ENCODE measurements at places on chromosomes 2 and 18. TPM values are rescaled to one million over a fixed set of nuclear protein-coding genes. Genes with fewer than 3 reads are reported as not detected.

AQP12A gene
- total RNA-seq: not detected

GRCh38 chr2:223765221-223765785 lies 72.1 kb downstream of the AP1S3 start:
- DNase-seq: no peak
- H3K4me3 ChIP-seq: no peak overlapping the region
- peaks cover 11% of the 10 kb centered on the region for H3K4me1 ChIP-seq
- no peaks in the 10 kb centered on the region for H3K27me3 ChIP-seq

SPEG gene
- 76.1 TPM for total RNA-seq

GALR1 gene
- total RNA-seq: not detected

POTEI gene
- 0.50 TPM for total RNA-seq

DNA sequence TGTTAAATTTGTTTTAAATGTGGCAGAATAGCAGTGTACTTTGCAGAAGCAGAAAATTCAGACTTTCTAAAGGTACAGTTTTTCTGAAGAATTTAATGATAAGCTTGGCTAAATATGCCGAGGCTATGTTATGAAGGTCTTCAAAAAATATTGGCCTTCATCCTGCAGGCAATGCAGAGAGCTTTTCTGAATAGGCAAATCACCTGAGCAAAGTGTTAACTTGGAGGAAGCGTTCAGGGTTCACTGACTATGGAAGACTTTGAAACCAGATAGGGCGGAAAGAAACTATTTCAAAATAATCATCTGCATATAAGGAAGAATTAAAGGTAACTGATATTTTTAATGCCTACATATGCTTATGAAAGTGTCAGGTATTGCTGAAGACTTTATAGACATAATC lies 133.7 kb upstream of the SETBP1 start:
- H3K27me3 ChIP-seq: no peaks in the 10 kb centered on the region
- H3K27ac ChIP-seq: no peak overlapping the region
- DNase-seq: no peak
- no peaks in the 10 kb centered on the region for H3K36me3 ChIP-seq
- H3K4me3 ChIP-seq: no peak overlapping the region
- no peaks in the 10 kb centered on the region for H3K4me1 ChIP-seq

ADAM23 gene
- 13.9 TPM for total RNA-seq

DNA sequence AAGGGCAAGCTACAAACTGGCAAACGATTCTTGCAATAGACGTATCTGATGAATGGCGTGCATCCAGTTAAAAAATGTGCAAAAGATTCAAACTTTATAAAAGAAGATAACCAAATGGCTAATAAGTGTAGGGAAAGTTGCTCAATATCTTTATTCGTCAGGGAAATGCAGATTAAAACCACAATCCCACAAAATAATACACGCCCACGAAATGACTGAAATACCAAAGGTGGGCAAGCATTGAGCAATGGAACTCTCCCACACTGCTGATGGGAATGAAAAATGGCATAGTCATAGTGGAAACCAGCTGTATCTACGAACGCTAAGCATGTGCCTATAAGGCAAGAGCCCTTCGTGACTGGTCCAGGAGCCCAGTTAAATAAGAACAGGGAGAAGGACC lies 168.6 kb upstream of the SIX2 start:
- H3K4me3 ChIP-seq: no peak overlapping the region
- H3K27me3 ChIP-seq: no peaks in the 10 kb centered on the region

- no peaks in the 10 kb centered on the region for H3K27me3 ChIP-seq
- H3K36me3 ChIP-seq: peaks cover 28% of the 10 kb centered on the region
Observed at GRCh38 chr2:230472621-230473018, 56.6 kb downstream of the SP100 start.

FANCL gene
- total RNA-seq: 13.8 TPM

ACTR1B gene
- 35.6 TPM for total RNA-seq

DNA sequence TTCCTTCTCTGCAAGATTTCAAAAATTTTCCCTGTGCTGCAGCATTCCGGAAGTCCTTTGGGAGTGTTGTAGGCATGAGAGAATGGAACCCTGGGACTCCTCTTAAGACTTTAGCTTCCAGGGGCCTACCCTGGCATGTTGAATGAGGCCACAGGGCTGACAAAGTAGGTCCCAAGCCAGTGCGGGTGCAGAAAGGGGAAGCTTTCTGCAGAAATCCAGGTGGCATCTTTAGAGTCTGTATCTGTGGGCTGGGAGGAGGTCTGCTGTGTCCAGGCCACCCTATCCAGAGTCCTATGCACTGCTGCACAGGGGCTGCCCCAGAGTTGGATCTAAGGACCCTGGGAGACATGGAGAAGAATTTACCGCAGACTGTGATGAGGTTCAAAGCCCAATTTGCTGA lies 1.9 kb upstream of the SIX2 start:
- no peak overlapping the region for H3K27ac ChIP-seq
- H3K4me1 ChIP-seq: peaks cover 31% of the 10 kb centered on the region
- H3K36me3 ChIP-seq: no peaks in the 10 kb centered on the region
- no peak for DNase-seq
- H3K27me3 ChIP-seq: peaks cover 88% of the 10 kb centered on the region

ASTL gene
- total RNA-seq: not detected

DNA sequence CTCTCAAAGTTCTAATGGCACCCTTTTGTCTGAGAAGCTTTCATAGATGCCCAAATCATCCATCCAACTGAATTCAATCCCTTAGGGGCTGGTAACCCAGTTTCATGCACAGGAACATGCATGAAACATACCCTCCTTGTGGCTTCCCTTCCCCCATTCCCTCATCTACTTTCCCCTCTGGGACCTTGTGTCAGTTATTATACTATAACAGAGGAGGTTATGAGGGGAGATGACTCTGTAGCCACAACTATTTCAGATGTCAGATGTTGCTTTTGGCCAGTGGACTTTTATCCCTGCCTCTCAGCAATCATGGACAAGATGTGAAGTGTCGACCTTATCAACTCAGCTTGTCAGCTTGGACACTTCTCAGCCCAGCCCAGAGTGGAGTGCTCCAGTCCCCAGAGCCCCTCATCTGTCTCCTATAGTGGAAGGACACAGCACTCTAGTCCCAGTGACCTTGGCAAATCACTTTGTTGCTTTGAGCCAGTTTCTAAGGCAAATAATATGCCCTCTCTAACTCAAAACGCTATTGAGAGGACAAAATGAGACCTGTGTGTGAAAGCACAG lies 8.4 kb downstream of the DHRS9 start:
- no peaks in the 10 kb centered on the region for H3K36me3 ChIP-seq
- H3K27ac ChIP-seq: no peak overlapping the region
- peaks cover 3% of the 10 kb centered on the region for H3K4me1 ChIP-seq
- H3K27me3 ChIP-seq: no peaks in the 10 kb centered on the region
- DNase-seq: no peak
- H3K4me3 ChIP-seq: no peak overlapping the region

Data from astrocyte (in vitro differentiated cells and primary cell).